Stimulated activated CD4-positive, alpha-beta T cell treated with anti-CD3 and anti-CD28 coated beads, Interleukin-12 subunit alpha, Interleukin-12 subunit beta, amount 100 ng/mL, for 4 hours (primary cell): ENCODE measurements at places on chromosomes 2 and 18.

- no peak for DNase-seq
Measured at GRCh38 chr2:129320288-129320687, 659.2 kb upstream of the RAB6C start.

GRCh38 chr2:85516653-85517389 lies 22.1 kb upstream of the MAT2A start:
- no peak for DNase-seq

GRCh38 chr2:41703123-41703522 lies 344.7 kb upstream of the PKDCC start:
- no peak for DNase-seq

GRCh38 chr18:48975817-48976649 lies 25.3 kb upstream of the SMAD7 start:
- peak; percentile 62 for DNase-seq
